ENCODE measurements at places on chromosomes 4 and X.

GRCh38 chrX:31837445-31838049 lies 765.7 kb upstream of the FTHL17 start:
- no peak for DNase-seq

DNA sequence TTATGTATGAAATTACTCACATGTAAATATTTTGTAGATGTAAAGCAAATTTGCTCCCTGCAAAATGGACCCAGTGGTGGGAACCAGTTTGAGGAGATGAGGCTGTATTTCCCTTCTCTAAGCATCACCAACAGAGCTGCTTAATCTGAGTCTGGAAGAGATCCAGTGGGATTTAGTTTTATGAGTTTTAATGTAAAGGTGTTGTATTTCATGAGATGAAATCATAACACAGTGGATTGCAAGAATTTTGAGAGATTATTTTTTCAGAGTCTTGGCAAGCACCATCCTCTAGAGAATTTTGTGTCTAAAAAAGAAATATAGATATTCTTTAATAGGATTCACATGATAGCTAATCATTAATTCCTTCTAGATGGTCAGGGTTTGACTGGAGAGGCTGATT lies 35.6 kb upstream of the SFRP2 start:
- no peak for DNase-seq

DNA sequence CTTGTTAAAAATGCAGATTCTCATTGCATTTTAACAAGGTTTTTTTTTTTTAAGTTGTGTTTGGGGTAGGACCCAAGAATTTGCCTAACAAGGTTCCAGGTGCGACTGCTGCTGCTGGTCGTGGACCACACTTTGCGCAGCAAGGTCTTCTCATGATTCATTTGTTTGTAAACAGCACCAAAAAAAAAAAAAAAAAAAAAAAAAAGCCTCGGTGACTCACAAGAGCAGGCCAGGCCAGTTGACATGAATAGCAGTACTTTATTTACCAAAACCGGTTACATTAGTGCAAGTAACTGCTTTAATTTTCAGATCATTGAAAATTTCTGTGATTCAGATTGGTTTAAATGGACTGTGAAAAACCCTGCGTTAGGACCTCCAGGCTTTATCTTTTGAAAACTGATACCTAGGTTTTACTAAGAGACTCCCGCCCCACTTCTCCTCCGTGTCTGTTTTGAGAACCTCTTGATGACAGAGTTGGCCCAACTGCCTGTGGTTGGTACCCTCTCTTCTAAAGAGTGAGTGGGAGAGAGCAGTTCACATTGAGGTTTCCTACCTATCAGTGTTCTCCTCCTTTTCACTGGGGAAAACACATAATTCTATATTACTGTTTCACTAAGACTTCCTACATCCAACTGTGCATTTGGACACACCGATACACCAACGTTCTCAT lies 86.2 kb downstream of the PHEX start:
- DNase-seq = no peak

DNA sequence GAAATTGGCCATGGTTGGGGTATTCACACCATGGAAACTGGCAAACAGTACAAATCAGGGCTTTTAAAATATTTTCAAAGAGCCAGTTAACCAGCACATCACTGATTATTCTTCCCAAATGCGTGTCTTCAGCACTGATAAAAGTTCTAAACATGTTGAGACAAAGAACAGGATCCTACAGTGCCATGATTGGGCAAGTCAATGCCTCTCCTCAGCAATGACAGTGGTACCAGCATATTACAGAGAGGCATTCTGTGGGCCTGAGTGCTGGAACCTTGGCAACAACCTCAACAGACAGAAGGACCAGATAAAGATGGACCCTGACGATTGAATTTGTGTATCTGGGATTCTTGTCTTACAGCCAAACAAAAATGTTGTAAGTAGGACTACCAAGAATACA lies 108.9 kb downstream of the EFHC2 start:
- no peak for DNase-seq

- no peak for DNase-seq
Observed at GRCh38 chr4:65798498-65799127, 128.3 kb upstream of the EPHA5 start.

GRCh38 chr4:158724637-158725036 lies 1.4 kb upstream of the PPID start:
- no peak for DNase-seq

DNA sequence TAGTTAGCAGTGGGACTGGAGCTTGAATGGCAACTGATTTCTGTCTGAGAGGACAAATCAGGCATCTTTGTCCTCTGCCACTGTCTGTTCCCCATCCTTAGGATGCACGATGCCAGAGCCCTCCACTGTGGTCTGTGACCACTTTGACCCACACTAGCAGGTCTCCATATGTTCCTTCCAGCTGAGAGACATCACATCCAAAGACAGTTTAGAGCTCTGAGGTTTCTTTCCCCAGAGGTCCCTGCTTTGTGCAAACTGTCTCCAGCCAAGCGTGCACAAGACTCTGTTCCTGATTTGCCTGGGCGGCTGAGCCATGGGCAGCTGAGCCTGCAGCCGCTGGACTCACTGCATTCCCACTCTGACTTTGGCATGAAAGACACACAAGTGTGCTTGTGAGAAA lies 98.0 kb downstream of the PTTG2 start:
- DNase-seq = no peak

- DNase-seq = no peak
Observed at GRCh38 chr4:8282742-8283141, 13.2 kb downstream of the HTRA3 start.

GRCh38 chr4:85358831-85359230 lies 116.1 kb upstream of the ARHGAP24 start:
- DNase-seq = no peak

DNA sequence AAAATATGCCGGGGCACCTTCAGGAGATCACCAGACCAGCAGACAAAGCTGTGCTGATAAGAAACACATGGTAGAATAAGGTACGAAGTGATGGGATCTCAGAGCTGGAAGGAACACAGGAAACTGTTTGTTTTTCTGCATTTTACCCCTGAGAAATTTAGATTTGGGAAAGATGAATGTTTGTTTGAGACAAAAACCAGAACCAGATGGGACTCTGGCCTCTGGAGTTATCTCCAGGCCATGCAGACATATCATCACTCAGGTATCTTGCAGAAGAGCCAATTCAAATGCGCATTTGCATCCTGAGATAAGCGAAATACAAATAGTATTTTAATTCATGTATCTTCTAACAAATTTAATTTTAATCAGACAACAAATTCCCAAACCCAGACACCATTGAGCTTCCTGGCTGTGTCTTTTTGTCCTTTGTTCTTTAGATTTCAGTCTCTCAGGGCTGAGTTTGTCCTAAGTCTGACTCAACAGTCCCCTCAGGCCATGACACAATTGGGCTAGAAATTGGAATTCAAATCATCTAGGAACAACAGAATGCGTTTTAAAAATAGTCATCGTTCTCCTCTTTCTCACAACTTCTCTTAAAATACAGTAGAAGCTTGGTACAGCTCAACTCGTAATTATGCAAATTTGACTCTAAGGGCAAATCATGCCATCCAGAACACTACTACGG lies 159.0 kb downstream of the PACRGL start:
- no peak for DNase-seq

- no peak for DNase-seq
Observed at GRCh38 chr4:20042769-20043168, 208.9 kb upstream of the SLIT2 start.

DNA sequence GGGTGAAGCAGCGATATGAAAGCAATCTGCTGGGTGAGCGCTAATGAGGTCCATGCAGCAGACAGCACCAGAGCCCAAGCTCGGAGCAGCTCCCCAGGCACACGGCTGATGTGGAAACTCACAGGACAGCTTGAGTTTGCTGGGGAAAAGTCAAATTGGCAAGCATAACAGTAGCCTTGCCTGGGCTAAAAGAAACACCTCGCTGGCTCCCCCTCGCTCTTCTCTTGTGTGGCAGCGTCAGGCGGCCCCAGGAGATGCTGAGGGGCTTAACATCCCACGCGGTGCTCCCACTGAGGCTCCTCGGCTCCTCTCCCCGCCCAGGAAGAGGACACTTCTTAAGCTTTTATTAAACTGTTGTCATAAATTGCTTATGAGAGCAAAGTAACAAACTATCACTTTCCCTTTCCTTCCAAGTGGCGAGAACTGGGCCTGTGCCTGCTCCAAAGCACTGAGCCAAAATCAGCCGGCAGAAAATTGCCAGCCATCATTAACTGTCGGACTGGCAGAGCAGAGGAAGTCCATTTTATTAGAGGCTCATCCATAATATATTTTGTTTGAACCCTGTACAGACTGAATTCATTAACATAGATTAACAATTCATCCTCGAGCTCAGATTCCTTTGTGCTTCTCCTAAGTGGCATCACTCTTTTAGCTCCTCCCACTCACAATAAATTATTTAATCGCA lies 111.4 kb downstream of the TSPAN5 start:
- no peak for DNase-seq

DNA sequence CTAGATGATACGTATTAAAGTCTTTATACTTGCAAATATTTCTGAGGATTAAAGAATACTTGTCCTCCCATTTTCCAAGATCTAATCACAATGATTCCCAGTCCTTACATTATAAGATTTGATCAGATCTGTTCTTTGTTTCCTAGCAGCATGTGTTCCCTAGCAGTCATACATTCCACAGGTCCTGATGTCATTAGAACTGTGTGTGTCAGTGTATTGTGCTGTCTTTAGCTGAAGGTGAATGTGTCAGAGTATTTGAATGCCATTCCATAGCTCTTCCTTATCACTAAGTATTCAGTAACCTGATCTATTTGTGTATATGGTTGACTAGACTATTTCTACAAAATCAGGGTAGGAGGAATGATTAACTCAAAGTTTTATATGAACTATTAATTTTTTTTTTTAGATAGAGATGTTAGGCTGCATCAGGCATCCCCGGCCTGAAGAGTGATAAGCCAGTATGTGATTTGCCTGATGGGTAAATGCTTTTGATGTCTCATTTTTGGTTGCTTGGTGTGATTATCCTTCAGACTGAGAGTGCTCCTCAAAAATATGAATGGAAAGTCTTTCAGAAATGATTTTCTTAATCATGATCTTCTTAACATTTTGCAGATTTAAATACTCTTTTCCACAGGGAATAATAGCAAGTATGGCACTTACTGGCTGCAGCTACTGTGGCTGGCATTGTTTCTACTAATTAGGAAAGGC lies 4.4 kb downstream of the ADGRL3 start:
- no peak for DNase-seq

DNA sequence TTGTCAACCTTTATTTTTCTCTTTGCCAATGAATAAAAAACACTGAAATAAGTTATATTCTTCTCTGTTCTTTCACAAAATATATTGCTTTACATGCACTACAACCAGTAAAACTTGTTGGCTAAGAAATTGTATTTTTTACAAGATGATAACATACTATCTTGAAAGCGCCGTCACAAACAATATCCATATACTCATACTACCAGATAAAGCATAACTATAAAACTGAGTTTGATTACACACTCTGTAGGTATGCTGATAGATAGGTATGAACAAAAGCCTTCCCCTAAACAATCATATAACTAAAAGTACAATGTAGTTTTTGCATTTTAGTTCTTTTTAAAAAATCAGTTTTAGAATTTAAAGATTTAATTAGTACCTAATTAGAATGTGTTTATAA lies 13.6 kb upstream of the BMP2K start:
- DNase-seq = no peak

DNA sequence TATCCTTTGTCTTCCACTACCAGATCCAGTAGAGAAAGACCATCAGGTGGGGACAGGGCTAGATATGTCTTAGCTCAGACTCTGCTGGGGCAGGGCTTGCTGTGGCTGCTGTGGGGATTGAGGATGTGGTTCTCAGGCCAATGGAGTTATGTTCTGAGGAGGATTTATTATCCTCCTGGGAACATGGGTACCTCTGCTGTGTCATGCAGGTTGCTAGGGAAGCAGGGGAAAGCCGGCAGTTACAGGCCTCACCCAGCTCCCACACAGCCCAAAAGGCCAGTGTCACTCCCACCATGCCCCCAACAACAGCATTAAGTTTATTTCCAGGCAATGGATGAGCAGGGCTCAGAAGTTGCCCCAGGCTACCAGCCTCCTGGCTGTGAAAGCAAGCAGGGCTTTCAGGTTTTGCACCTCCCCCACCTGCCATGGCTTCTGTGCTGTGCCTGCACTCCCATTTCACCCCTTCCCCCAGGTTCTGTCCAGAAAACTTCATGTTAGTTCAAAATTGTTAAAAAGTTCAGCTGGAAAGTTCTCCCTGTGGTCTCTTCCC lies 879.9 kb downstream of the ARAP2 start:
- no peak for DNase-seq

- peak; percentile 66 for DNase-seq
Observed at GRCh38 chrX:134186362-134187121, 50.4 kb upstream of the CCDC160 start.

DNA sequence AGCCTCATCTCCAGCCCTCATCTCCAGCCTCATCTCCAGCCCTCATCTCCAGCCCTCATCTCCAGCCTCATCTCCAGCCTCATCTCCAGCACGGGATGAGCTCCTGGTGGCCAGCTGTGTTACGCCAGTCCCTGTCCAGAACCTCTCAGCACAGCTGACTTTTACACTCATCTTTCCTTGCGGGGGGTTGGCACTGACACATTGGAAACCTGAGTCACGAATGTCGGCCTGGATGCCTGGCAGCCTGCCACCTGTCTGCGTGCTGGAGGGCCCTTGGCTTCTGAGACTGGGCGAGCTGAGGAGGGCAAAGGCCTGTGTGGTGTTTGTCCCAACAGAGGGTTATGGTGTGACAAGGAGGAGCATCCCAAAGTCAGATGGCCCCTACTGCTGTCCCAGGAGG lies 66.1 kb upstream of the HGFAC start:
- no peak for DNase-seq

DNA sequence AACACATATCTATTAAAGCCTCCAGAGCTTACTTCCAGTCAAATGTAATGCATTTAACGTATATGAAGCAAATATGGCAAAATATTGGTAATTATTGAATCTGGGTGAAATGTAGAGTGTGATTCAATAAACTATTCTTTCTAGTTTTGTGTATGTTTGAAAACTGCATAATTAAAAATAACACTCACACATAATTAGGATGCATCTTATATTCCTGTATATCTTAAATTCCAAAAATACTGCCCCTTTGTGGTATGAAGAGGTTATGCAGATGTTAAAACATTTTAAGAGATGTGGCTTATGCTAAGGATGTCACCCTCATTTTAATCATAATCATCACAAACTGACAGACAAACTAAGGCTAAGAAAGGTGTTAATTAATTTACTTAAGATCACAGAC lies 182.9 kb downstream of the COX18 start:
- DNase-seq = no peak

DNA sequence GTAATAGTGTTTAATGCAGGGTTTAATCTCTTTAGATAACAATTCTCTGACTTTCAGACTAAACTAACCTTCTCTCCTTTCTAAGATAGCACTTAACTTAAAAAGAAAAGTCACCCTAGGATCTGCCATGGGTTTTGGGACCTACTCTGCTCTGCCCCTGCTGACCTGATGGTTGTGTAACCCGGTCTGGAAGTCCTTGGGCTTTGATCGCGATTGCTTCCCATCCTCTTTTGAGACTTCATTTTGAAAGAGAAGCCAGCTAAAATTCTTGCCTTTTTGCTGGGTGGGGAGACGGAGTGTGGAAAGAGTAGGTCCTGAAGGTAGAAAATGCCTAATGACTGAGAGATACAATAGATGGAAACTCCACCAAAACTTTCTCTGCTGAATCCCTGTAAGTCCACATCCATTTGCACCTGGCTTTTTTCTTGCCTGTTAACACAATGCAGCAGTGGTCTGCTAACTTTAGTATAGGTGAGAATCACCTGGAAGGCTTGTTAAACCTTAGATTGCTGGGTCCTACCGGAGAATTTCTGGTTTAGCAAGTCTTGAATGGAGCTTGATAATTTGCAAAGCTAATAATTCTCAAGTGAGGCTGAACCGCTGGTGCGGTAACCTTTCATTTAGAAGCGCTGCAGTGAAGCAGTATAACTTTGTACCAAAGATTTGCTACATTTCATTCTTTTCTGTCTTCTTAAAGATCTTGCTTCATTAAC lies 45.6 kb upstream of the CCSER1 start:
- DNase-seq = no peak

All from stimulated activated CD4-positive, alpha-beta T cell treated with anti-CD3 and anti-CD28 coated beads, Interleukin-4, amount 100 ng/mL, for 4 hours (primary cell).